ENCODE measurements at places on chromosomes 5 and 9.
A peak's percentile ranks its signal among the peaks of the same experiment; 100 is the strongest.

DNA sequence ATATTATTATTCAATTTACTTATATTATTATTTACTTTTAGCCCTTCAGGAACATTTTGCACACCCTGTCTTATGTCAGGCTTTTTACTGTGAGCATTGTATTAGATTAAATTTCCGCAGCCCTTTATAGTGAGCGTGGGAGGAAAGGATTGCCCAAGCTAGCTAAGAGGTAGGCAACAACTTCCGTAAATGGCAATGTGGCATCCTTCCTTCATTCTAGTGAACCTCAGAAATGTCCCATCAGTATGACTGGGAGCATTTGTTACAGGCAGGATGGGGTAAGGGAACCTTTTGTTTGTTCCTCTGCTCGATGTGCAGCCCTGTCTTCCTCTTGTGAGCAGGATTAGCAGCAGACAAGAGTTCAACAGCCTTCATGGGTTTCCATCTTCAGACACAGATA lies 6.2 kb upstream of the CD180 start:
- DNase-seq: no peak

GRCh38 chr5:55421074-55421529 lies 113.3 kb downstream of the MTREX start:
- no peak for DNase-seq

GRCh38 chr5:20213803-20214202 lies 225.8 kb upstream of the CDH18 start:
- no peak for DNase-seq

DNA sequence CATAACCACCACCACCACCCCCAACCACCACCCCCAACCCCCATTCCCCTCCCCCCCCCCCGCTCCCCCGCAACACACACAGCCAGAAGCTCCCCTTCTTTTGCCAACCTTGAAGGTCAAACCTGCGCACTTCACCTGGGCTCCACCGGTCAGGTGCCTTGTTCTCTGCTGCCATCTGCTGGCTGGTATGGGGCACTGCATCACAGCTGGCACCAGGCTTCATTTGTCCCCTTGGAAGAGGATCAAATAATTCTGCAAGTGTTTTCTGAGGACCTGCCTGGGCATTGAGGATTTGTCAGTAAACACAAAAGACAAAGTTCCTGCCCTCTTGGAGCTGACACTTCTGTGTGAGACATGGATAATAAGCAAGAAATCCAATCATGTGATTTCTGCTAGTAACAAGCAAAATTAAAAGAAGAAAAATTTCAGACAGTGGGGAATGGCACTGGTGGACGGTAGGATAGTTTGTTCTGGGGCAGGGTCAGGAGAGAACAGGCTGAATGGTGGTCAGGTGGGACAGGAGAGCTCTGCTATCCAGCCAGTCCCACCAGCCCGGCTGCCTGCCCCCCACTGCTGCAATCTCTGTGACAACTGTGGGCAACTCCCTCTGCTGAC lies 55.6 kb upstream of the LMX1B start:
- no peak for DNase-seq

DNA sequence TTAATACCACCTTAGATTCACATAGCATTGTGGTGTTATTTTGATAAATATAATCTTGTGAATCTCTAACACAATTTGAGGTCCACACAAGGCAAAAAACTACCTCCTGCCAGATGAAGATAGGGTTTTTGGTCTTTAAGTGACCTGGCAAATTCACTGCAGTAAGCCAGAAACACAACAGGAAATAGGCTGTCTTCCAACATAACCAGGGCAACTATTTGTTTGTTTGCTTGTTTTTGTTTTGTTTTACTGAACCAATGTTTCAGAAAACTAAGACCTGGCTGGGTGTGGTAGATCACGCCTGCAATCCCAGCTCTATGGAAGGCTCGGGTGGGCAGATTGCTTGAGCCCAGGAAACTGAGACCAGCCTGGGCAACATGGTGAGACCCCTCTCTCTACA lies 95.5 kb downstream of the USP20 start:
- DNase-seq: no peak

DNA sequence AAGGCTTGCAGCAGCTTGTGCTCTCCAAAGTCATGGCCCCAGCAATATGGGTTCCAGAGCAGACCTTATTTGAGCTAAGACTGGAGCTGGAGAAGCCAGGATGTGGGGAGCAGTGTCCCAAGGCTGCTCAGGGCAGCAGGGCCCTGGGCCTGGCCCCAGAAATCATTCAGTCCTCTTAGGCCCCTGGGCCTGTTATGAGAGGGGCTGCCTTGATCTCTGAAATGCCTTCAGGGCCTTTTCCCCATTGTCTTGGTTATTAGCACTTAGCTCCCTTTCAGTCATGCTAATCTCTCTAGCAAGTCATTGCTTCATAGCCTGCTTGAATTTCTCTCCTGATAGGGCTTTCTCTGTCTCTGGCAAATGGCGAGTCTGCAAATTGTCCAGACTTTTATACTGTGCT lies 9.1 kb downstream of the CATSPER3 start:
- DNase-seq: no peak

DNA sequence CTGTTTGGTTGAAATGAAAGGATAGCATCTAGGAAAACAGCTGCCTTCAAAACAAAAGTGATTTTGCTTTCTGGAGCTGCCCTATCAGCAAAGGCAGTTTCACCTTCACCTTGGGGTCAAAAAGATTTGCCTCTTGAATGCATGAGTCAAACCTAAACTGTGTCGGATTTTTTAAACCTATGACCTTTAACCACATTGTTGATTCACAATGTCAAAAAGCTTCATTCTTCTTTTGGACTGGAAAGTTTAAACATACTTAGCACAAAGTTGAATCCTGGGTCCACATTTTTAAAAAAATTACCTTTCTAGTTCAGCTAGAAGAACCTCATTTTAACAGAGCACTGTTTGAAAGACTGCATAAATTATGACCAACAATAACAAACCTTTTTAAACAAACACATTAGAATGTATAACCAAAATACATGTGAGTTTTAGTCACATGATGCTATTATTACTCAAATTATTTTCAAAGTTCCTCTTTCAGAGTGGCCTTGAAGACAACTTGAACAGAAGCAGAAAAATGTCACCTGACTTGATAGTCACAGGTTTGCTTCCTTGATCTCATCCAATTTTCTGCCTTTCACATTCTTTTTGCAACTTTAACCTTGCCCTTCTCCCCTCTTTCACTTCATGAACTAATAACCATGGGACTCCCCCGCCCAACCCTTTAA lies 109.7 kb upstream of the LHFPL2 start:
- no peak for DNase-seq

- no peak for DNase-seq
Observed at GRCh38 chr9:131417264-131418142, 23.6 kb downstream of the PRRC2B start.

DNA sequence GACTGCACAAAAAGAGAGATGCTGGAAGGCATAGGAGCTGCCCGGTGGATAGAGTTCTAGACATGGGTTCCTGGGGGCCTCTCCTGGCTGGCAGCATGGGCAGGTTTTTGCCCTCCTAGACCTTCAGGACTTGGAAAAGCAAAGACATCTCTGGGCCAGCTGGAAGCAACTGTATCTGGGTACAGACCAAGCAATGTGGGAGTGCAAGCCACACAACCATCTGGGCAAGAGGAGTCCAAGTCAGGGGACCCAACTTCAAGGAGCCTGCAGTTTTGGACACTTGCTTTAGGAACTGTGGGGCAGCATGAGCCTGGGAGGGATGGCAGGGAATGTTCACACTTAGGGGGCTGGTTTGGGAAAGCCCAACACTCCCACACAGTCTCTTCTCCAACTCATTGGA lies 323.3 kb downstream of the GADD45G start:
- no peak for DNase-seq

GRCh38 chr9:129598089-129598596 lies 22.8 kb downstream of the C9orf50 start:
- DNase-seq: no peak

DNA sequence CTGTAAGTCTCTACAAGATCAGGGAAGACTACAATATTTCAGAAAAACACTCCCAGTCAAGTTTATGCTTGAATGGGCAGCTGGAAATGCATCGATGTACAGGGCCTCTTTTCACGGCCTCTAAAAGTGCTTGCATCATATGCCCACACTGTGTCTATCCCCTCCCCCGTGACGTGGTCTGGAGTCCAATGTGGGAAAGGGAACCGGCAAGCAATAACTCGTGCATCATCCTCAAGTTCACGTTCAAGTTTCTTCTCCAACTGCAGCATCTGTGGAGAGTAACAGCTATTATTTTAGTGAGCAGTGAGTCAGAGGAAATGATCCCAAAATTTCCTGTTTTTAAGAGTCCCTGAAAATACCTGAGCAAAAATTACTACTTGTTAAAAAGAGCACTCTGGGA lies 22.3 kb downstream of the ATPSCKMT start:
- no peak for DNase-seq

DNA sequence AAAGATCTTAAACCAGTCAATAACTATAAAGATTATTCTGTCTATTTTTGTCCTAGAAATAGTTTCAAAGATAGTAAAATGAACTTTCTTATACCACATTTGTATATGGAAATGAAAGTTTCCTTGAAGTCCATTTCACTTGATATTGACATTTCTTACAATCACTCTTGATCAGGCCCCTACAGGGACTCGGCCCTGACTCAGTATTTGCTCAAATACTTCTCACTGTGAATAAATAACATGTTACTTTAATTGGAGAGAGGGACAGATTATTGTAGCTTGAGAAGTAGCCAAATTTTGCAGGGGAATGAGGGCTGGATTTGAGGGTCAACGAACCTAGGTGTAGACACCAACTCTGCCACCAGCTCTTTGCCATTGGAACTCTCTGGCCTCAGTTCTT lies 25.6 kb upstream of the SMARCA2 start:
- DNase-seq: no peak

- DNase-seq: no peak
Observed at GRCh38 chr5:117077142-117077541, 502.5 kb upstream of the SEMA6A start.

GRCh38 chr9:70020991-70021571 lies 22.6 kb upstream of the MAMDC2 start:
- DNase-seq: no peak

DNA sequence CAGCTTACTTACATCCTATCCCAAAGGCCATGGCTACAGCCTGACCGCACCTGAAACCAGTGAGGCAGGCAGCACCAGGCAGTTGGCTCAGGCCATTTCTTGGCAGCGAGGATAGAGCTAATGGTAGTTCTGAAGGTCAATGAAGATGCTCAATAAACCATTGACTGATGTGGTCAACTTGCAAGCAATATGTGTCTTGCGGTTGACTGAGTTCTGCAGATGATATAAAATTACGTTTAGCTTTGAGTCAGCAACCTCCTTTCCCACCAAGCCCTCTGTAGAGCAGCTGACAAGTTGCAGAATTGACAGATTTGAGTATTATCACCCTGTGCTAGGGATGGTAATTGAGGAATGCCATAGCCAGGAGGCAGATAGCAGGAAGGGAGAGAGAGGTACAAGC lies 189.0 kb upstream of the PUM3 start:
- DNase-seq: no peak

DNA sequence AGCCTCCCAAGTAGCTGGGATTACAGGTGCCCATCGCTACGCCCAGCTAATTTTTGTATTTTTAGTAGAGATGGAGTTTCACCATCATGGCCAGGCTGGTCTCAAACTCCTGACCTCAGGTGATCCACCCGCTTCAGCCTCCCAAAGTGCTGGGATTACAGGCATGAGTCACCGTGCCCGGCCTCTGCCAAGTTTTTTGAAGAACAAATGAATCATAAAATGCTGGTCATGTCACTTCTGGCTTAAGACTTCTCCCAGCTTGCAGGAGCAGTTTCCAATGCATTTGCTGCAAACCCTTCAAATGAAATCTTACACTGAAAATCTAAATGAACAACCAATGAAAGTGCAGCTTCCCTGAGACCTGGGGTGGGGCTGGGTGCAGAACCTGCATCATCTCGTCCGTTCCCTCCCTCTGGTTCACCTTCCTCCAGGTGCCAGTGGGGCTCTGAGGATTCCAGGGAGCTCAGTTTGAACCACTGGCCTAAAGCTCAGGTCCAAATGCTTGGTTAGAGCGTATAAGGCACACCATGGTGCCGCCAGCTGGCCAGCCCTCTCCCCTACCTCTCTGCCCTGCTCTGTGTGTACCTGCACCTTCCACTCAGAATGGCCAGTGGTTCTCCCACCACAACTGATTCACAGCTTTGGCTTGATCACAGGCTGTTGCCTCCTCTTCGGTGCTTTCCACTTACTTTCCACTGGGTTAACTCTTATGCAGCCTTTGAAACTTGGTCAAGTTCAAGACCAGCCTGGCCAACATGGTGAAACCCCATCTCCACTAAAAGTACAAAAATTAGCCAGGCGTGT lies 39.8 kb upstream of the FUBP3 start:
- DNase-seq: no peak

DNA sequence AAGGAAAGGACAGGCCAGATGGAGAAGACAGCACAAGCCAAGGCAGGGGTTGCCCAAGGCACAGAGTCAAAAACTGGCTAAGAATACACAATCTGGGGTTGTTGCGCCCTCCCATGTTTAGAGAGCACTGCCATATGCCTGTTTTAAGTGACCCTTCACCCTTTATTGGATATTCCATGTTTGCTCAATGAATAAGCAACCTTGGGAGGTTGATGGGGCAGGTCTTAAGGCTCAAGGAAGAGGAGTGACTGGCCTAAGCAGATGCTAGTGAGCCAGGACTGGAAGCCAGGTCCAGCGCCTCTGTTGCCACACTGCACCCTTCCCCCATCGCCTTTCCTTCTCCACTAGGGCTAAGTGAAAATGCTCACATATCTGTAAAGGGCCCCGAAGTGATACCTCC lies 6.7 kb downstream of the TXN start:
- no peak for DNase-seq

DNA sequence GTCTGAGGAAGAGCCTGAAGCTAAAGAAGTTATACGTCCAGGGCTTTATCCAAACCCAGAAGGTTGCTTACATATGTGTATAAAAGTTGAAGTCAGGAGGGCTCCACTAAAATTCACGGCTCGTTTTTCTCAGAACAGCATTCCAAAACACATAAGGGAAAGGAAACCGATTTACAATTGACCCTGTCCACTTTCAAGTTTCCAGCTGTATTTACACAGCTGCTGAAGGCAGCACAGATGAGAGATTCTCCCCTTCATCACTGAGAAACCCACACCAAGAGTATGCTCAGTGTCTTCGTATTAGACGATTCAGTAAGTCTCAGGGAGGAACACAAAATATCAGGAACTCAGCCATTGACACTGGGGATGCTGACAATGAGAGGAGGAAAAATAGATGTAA lies 5.9 kb upstream of the NREP start:
- DNase-seq: no peak

DNA sequence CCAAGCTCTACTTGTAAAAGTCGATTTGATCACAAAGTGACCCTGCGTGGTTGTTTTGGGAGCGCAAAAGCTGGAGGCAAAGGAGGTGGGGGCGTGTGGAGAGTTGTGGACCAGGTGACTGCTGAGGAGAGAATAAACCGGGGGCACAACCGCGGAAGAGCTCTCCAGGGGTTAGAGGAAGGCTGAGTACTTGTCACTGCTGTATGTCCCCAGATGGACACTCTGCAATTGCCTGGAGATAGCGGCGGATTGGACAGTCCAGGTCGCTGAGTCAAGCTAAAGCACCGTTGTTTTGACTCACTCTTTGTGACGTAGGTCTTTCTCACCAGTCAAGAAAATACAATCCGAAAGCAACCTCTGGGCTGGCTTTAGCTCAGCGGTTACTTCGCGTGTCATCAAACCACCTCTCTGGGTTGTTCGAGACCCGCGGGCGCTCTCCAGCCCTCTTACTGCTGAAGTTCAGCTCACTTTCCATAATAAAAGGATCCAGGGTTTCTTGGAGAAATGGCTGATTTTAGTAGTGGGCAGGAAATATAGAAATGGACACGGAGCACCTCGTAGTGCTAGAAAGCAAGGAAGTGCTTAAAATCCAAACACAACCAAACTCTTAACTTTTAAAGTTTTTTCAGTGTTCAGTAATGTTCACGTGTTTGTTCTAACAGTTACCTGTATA lies 25.7 kb downstream of the ZMAT2 start:
- peak; percentile 67 for DNase-seq

- DNase-seq: no peak
Observed at GRCh38 chr5:2355859-2356258, 395.6 kb downstream of the IRX2 start.

Measured in iPS DF 19.7 (cell line).